Hypothalamus (tissue), 51 donors: ENCODE measurements at places on chromosomes 13 and 19.

- no peak for DNase-seq
Measured at GRCh38 chr13:32956595-32956933, 59.7 kb upstream of the KL start.

- DNase-seq, result no peak
Measured at GRCh38 chr19:19884583-19884982, 16.2 kb upstream of the ZNF93 start.

- no peak for DNase-seq
Measured at GRCh38 chr13:36310417-36311108, 12.9 kb upstream of the CCDC169 start.

GRCh38 chr19:2582984-2583956 is 107.3 kb downstream of the GADD45B start:
- DNase-seq, result no peak

GRCh38 chr13:30647420-30647819 is 29.7 kb downstream of the USPL1 start:
- DNase-seq, result no peak

GRCh38 chr19:41427647-41428480 is 690 bp upstream of the B3GNT8 start:
- no peak for DNase-seq

DNA sequence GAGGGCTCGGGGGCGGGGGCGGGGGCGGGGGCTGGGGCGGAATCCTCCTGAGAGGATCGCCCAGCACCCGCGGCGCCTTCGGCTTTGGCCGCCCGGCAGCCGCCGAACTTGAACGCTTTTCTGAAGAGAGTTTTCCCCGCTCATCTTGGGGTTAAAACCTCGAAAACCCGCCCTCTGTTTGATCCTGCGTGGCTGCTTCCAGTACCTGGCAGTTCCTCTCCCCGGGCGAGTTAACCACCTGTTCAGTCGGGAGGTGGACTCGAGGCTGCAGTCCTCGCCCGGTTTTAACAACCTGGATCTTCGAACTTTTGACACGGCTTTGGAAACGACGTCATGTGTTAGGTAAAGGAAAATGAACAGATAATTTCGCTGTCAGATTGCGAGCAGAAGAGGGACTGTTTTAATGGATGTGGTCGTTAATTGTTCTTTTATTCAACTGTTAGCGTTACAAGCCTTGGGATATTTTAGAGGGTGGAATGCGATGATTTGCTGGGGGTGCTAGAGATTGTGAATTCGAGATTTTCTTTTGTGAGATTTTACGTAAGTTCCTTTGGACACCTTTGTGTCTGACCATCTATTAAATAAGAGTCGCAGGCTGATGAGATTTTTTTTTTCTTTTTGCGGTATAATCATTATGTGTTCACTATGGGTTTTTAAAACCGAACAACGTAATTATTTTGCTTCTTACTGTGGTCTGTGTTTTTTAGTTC is 1.0 kb downstream of the FNDC3A start:
- no peak for DNase-seq

GRCh38 chr19:2385053-2385721 is 25.1 kb downstream of the TMPRSS9 start:
- DNase-seq, result no peak

GRCh38 chr19:3189702-3190469 is 4.2 kb downstream of the NCLN start:
- DNase-seq, result no peak

GRCh38 chr13:51769455-51770127 is 34.4 kb downstream of the DHRS12 start:
- no peak for DNase-seq

DNA sequence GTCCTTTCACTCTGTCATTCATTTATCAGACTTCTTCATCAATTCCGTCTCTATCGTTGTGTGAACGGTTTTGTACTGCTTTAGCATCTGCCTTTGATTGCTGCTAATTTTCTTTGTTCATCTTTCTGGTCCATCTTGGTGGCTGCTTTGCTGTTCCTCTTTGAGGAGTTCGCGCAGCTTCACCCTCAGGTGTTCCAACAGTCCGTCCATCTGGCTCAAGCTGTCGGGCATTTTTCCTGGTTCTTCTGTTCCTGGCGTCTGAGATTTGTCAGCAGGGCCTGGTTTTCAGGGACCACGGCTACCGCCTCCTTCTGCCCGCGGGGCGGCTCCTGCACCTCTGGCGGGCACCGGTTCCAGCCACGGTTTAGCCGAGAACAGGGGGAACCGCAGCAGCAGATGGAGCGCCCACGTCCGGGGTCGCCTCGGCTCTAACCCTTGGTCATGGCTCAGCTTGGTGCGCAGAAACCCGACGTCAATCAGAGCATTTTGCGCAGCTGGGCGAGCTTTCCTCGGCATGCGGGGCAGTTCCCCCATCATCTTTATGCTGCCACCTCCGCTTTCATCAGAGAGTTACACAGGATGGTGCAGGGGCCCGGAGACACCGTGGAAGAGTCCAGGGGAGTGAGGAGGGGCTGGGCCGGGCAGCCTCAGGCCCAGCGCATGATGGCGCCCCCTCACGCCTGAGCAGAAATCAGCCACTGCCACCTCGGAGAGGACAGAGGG is 89.5 kb downstream of the ZNF100 start:
- no peak for DNase-seq

- DNase-seq, result no peak
Measured at GRCh38 chr13:75222031-75222430, 259.9 kb downstream of the TBC1D4 start.

GRCh38 chr13:51047434-51048165 is 63.5 kb downstream of the C13orf42 start:
- no peak for DNase-seq

DNA sequence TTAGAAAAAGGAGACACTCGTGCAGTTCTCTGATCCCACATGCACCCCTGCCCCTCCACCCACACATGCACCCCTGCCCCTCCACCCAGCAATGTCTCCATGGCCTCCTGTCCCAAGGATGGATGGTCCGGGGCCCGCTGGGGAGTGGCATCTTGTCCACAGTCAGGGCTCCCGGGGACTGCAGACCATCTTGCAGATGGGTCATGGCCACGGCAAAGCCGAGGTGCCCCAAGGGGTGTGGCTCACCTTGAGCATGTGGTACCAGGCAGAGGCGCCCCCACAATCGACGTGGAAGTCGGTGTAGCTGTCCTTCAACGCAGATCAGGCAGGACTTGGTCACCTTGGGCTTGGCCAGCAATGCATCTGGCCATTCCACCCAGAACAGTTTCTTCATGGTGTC is 216.7 kb downstream of the TUBA3C start:
- no peak for DNase-seq

DNA sequence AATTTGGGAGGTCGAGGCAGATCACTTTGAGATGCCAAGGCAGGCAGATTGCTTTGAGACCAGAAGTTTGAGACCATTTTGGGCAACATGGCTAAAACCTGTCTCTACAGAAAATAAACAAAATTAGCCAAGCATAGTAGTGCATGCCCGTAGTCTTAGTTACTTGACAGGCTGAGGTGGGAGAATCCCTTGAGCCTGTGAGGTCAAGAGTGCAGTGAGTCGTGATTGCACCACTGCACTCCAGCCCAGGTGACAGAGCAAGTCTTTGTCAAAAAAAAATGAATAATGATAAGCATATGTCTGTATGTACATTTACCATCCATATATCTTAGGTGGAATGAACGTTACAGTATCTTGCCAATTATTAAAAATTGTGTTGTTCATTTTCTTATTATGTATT is 2447.7 kb downstream of the PCDH9 start:
- DNase-seq, result no peak

DNA sequence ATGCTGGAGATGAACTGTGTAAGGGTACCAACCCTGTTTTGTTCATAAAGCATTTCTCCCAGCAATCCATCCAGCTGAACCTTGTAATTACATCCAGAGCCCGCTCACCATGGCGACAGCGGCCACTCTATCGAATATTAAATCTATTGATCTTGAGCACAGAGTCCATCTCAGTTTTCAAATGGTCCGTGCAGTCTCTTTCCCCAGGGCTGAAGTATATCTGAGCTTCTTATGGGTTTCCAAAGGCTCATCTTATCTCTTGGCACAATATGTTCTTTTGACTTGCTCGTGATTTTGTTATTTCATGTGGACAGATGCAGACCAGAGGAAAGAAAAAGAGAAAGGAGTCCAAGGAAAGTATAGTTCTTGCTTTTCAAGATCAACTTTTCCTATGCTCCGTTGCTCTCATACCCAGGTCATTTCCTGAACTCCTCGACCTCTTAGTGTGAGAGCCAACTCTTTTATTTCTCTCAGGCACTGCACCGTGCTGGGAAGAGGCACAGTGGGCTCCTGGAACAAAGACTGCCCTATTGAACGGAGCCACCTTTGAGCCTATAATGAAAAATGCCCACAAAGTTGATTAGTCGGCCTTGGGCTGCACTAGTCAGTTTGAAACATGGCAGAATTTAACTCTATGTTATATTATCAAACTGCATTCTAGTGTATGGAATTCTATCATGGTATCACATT is 66.7 kb downstream of the RFC3 start:
- no peak for DNase-seq

DNA sequence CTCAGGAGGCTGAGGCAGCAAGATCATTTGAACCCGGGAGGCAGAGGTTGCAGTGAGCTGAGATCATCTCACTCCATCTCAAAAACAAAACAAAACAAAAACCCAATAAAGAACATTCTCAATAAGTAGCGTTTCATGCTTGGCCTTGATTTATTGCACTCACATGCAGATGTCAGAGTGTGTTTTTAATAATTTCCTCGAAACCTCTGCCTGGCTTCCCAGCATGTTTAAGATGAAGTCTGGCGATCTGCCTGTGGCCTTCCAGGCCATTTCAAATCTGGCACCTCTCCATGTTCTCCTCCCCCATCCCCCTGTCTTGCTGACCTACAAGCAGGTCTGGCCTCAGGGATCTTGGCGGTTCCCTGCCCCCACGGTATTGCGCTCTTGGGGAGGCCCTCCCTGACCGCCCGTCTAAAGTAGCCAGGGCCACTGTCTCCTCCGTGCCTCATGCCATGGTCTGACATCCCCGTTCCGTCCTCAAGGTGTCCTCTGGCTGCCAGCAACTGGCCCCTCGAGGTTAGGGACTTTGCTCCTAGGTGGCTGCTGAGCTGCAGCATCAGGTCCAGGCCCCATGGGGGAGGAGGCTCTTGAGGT is 1.6 kb downstream of the WDR88 start:
- no peak for DNase-seq

GRCh38 chr13:59236309-59236919 is 927.3 kb downstream of the DIAPH3 start:
- no peak for DNase-seq
